Progenitor cell of endocrine pancreas (in vitro differentiated cells): ENCODE measurements at places on chromosomes 2 and 18.

GRCh38 chr2:2057125-2057721, 273.9 kb downstream of the MYT1L start:
- no peak for DNase-seq
- no peak overlapping the region for H3K4me3 ChIP-seq
- no peak overlapping the region for H3K27ac ChIP-seq

- DNase-seq: no peak
- no peak overlapping the region for H3K4me3 ChIP-seq
- no peaks in the 10 kb centered on the region for H3K36me3 ChIP-seq
- H3K27me3 ChIP-seq: peaks cover 3% of the 10 kb centered on the region
Observed at GRCh38 chr2:207064128-207064690, 101.5 kb downstream of the KLF7 start.

DNA sequence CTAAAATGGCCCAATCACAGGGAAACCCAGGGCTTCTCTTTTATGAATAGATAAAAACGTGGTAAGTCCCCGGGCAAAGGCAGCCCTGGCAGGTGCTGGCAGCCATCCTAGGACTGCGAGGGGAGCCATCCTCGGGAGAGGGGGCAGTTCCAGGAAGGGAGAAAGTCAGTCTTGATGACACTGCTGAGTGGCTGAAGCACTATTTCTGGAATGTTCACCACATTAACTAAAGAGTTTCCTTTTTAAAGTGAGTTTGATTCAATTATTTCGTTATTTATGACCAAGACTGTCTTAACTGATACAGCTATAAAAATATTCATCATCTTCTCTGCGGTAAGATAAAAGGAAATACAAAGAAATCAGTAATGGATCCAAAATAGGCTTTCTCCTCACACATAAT, 20.4 kb downstream of the TTR start:
- H3K4me3 ChIP-seq: no peak overlapping the region
- H3K36me3 ChIP-seq: no peaks in the 10 kb centered on the region
- no peaks in the 10 kb centered on the region for H3K27me3 ChIP-seq
- DNase-seq: no peak
- H3K27ac ChIP-seq: no peak overlapping the region

- H3K27me3 ChIP-seq: no peaks in the 10 kb centered on the region
- H3K4me3 ChIP-seq: no peak overlapping the region
- H3K27ac ChIP-seq: no peak overlapping the region
Observed at GRCh38 chr2:182694189-182694588, 21.9 kb upstream of the DNAJC10 start.

GRCh38 chr2:60386436-60386835, 167.0 kb downstream of the BCL11A start:
- peaks cover 26% of the 10 kb centered on the region for H3K27me3 ChIP-seq
- no peaks in the 10 kb centered on the region for H3K36me3 ChIP-seq
- H3K27ac ChIP-seq: no peak overlapping the region
- no peak overlapping the region for H3K4me3 ChIP-seq

- H3K36me3 ChIP-seq: no peaks in the 10 kb centered on the region
- no peak for DNase-seq
- H3K27ac ChIP-seq: no peak within 1 kb of the TSS
- peak within 1 kb of the TSS; percentile 66 for H3K4me3 ChIP-seq
- peaks cover 10% of the 10 kb centered on the region for H3K4me1 ChIP-seq
Observed at GRCh38 chr2:71453404-71454220, at the start of gene DYSF. Gene DYSF (plus strand): TSS chr2:71453561.

GRCh38 chr2:102064679-102065674, 73.2 kb downstream of the IL1R2 start:
- peaks cover 13% of the 10 kb centered on the region for H3K27me3 ChIP-seq
- no peak overlapping the region for H3K4me3 ChIP-seq
- peaks cover 25% of the 10 kb centered on the region for H3K4me1 ChIP-seq
- peak overlapping the region; percentile 59 for H3K27ac ChIP-seq

DNA sequence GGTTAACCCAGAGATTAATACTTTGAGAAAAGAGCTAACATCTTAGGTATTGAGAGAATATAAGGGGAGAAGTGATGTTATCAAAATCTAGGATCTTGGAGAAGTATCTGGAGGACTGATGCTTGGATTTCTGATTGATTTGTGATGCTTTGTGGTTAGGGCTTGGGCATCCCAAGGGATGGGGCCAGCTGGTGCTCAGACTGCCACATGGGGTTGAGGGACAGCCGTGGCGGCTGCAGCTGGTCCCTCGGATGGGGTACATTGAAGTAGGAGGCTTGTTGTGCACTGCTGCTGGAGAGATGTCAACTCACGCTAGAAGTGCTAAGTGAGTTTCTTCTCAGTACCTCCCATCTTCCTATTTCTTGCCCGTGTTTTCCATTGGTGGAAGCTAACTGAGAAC, 22.4 kb downstream of the HRH4 start:
- H3K27me3 ChIP-seq: peaks cover 2% of the 10 kb centered on the region
- no peaks in the 10 kb centered on the region for H3K36me3 ChIP-seq
- no peak overlapping the region for H3K4me3 ChIP-seq
- no peaks in the 10 kb centered on the region for H3K4me1 ChIP-seq
